ENCODE measurements at places on chromosomes 3 and 15.

GRCh38 chr3:152197937-152198336 lies 70.8 kb upstream of the MBNL1 start:
- DNase-seq = no peak

GRCh38 chr3:55426486-55426885 lies 60.6 kb downstream of the WNT5A start:
- DNase-seq = no peak

- peak; percentile 49 for DNase-seq
Measured at GRCh38 chr15:85597155-85597815, 197.4 kb downstream of the KLHL25 start.

GRCh38 chr15:89707577-89707976 lies 17.0 kb downstream of the WDR93 start:
- DNase-seq = no peak

- DNase-seq = no peak
Measured at GRCh38 chr3:67883766-67884165, 229.4 kb upstream of the SUCLG2 start.

DNA sequence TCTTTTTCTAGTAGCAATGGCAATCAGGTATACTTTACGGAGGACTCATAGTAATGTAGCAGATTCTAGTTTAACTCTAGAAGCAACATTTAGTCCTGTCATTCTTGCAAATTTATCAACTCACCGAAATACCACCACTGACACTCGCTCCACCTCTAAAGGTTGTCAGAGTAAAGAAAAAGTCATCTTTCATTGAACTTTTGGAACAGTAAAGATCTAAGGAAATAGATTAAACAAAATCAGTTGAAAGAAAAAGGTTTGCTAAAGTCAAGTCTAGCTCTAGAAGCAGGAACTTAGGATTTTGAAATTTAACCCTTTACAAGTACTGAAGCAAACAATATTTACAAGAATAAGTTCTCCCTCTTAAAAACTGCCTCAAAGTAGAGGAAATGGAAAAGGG lies 8.7 kb downstream of the ATP8B4 start:
- DNase-seq = no peak

DNA sequence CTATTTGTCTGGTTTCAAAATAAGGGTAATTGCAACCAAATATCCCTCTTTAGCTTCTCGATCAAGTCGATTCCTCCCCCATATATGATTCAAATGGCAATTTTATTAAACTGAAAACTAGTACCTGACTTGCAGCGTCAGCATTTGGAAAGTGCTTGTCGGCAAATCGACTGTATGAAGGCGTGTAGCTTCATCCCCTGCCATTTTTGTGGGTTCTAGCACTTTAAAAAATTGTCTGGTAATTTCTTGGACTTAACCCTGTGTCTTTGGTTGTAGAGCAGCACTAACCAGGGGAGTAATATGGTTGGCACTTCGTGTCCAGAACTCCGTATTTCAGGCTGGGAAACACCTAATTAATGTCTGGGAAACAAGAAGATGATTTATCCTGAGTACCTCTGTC lies 573 bp downstream of the MME start:
- DNase-seq = no peak

GRCh38 chr3:46710229-46710628 lies 7.4 kb downstream of the PRSS50 start:
- no peak for DNase-seq

DNA sequence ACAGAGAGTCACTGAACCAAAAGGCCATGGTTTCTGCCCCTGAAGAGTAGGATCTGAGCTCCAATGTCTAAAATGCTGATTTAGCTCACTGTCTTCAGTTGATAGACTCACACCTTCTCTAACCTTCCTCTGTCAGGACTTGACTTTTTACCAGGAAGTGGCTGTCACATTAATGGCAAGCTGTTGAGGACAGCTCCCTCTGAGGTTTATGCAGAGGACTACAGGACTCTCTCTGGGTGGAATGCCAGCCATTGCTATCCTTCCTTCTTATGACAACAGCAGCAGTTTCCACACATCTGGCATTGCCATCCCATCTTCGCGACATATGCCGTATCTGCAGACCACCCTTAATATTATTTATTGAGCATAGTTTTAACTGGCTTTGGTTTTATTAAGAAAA lies 103.8 kb upstream of the PRICKLE2 start:
- no peak for DNase-seq
